ENCODE measurements at places on chromosomes 7 and 10.

DNA sequence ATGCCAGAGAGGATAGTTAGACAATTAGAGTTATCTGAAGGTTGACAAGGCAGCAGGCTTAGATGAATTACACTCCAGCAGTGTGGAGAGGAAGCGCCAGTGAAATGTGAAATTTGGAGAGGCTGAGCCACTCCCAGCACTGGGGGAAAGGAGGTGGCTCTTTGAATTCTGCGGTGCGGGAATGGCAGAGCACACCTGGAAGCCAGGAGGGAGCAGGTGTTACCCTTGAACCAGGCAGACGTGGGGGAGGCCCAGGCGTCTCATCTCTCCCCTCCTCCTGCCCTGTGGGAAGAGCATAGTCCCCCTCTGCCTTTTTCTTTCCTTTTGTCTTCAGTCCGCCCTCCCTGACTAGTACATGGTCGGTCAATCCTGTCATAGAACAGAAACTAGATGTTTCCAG is 203.1 kb downstream of the DPP6 start:
- no peak for DNase-seq

- DNase-seq, result no peak
Observed at GRCh38 chr10:129861776-129862531, 102.1 kb downstream of the EBF3 start.

DNA sequence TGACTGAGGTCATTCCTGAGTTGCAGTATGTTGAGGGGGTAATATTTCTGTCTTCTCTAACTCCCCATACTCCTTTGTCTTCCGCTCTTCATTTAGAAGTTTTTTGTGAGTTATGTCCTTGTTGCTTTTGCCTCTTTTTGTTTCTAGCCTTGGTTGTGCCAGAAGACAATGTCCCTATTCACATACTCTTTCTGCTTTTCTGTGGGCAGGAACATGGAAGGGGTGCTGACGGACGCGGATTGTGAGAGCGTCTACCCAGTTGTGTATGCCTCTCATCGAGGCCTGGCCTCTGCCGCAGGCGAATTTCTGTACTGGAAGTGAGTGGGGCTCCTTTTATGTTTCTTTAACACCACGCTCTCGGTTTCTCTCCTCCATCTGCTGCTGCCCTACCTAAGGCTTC is 20.5 kb downstream of the STAG3 start:
- DNase-seq, result no peak

GRCh38 chr10:78306358-78306757 is 272.7 kb downstream of the RPS24 start:
- no peak for DNase-seq

DNA sequence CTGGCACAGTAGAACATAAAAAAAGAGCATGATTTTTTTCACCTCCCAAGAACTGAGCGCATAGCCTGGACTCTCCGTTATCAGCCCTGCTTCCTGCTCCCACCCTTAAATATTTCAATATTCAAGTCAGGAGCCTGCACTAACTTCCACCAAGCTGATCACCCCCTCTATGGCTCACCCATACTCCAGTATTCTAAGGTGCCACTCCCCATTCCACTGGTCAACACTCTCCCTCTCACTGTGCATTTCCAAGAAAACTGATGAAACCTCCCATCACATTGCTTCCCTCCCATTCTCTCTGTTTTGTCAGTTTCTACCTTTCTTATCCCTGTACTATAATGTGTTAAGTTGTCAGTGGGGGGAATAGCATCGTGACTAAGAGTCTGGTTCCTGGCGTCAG is 95.0 kb upstream of the C7orf33 start:
- DNase-seq, result no peak

- no peak for DNase-seq
Observed at GRCh38 chr7:143934526-143935325, at the start of gene OR2F2. Gene OR2F2 (plus strand): TSS chr7:143935233. CDS start chr7:143935233, 0 bp downstream.

- DNase-seq, result no peak
Observed at GRCh38 chr10:131616040-131616439, 284.8 kb upstream of the PPP2R2D start.

DNA sequence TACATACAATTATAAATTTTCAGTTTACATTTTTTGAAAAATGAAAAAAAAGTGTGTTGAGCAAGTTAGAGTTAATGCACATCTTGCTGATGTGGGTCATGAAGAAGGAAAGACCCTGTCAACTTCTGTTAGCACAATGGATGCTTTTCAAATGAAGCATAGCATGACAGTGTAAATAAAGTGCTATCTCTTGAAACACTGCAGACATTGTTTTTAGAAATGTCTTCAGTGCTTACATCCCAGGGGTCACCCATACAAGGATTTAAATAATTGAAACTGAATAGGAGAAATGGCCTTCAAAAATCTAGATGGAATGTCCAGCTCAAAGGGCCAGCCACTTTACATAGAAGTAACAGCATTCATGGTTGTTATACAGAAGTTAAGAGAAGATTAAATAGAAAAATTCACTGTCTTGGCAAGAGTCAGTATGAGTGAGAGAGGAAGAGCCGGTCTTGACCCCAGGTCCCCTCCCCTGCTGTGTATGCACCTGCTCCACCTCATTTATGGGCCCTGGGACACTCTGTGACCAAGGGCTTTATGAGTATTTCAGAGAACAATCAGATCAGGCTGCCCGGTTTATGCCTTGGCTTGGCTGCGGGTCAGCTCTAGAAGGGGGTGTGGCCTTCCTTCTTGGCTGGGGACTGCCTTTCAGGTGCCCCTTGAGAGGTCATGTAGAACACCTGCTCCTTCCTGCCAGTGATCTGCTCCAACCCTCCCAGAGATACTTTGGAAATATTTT is 237.7 kb upstream of the TMEM72 start:
- DNase-seq, result no peak

GRCh38 chr7:37549076-37549931 is 100.6 kb upstream of the ELMO1 start:
- no peak for DNase-seq

GRCh38 chr10:89550509-89550908 is 15.1 kb upstream of the SLC16A12 start:
- no peak for DNase-seq

GRCh38 chr7:98879198-98879978 is 1.1 kb downstream of the TRRAP start:
- DNase-seq, result peak; percentile 86

DNA sequence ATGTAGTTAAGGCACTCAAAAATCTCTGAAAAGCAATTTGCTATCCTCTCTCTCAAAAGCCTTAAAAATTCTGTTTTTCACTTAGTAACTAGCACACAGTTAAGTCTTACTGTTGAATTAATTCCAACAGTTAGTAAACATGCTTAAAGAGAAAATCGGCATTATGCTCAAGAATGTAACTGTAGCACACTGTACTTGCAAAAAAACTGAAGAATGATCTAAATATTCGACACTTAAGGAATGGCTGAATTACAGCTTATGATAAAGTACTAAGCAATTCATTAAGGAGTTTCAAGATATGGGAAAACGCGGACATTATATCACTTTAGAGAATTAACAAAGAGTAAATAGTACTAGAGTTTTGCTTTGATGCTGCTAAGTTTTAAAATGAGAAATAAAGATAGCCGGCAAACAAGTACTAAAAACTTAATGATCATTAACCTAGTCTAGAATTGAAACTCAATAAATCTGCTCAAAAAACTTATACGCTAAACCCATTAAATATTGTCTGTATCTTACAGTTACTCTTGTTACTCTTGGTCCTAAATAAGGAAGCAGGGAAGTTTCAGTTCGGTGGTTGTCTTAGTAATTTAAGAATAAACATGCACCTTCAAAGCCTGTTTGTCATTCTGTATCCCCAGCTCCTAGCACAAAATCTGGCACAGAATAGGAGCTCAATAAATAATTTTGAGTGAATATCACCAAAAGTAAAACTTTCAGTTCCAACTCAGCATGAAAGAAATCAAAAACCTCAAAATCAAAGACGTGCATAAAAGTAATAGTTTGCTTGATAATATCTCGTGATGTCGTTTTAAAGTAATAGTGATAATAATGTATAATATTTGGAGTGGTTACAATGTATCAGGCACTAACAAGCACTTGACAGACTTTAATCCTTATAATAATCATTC is 1.2 kb downstream of the TRDMT1 start:
- DNase-seq, result no peak

GRCh38 chr7:132508724-132509353 is 67.4 kb downstream of the PLXNA4 start:
- DNase-seq, result no peak

DNA sequence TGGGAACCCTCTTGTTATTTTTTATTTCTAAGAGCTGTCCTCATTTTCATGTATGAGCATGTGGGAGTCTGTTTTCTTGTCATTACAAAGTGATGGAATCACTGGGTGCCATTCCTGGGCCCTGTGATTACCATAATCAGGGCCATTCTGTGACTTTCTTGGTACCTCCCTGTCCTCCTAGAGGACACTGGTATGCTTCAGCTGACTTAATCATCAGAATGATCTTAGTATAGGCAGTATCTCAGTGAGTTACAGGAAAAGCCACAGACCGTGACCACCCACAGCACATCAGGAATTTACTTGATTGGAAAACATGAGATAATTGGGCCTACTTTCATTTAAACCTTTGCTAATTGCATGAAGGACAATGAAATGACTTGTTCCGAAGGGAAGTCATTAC is 7.2 kb downstream of the NOM1 start:
- no peak for DNase-seq

DNA sequence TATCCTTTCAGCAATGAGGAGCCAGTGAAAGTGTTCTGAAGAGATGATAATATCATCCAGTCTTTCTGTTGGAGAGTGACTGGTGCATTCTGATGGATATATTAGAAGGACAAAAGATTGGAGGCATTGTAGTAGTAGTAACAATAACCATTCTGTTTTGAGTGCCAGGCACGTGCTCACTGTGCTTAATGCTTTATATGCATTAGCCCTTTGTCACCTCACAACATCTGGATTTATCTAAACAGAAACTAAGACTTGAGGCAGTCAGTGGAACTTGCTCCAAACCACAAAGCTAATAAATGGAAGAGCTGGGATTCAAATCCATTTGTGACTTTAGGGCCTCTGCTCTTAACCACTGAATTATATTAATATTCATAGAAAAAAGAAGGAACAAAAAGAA is 84.5 kb upstream of the OIT3 start:
- no peak for DNase-seq

- no peak for DNase-seq
Observed at GRCh38 chr7:131681961-131682360, 125.5 kb upstream of the PODXL start.

GRCh38 chr10:80410122-80410521 is 1.8 kb downstream of the PRXL2A start:
- no peak for DNase-seq

DNA sequence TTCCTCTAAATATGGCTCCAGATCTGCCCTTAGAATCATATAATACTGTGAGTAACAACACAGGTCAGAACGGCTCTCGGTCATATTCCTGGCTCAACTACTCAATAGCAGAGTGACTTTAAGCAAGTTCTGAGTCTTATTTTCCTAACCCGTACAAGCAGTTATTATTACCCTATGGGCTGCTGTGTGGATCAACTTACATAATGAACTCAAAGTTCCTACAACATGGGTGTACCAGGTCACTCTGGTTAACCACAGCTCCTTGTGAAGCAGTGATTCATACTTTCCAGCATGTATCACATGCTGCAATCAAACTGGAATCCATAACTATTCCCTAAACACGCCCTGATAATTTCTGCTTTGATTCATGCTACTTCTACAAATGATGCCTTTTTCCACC is 107.3 kb downstream of the LRRN3 start:
- no peak for DNase-seq

DNA sequence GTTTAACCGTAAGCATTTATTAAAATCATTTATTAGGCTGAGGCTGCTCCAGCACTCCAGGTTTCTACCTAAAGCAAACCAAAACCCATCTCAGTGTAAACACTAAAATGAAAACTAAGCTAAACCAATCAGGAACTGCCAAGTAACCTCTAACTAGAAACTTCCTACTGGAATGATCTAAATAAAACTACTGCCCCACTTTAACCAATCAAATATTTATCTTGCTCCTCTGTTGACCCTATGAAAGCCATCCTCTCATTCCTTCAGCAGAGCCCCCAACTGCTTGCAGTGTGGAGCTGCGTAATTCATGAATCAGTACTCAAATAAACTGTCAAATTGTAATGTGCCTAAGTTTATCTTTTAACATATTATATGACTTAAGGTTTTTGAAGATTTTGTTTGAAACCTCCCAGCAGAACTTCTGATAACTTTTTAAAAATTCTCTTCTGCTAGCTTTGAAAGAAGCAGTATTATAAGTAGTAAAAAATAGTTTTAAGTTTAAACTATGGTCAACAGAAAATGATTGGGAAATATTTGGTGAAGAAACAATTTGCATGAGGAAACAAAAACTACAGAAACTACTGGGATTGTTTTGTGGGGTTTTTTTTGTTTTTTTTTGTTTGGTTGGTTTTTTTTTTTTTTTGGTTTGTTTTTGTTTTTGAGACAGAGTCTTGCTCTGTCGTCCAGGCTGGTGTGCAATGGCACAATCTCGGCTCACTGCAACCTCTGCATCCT is 47.4 kb downstream of the GPR37 start:
- DNase-seq, result no peak

DNA sequence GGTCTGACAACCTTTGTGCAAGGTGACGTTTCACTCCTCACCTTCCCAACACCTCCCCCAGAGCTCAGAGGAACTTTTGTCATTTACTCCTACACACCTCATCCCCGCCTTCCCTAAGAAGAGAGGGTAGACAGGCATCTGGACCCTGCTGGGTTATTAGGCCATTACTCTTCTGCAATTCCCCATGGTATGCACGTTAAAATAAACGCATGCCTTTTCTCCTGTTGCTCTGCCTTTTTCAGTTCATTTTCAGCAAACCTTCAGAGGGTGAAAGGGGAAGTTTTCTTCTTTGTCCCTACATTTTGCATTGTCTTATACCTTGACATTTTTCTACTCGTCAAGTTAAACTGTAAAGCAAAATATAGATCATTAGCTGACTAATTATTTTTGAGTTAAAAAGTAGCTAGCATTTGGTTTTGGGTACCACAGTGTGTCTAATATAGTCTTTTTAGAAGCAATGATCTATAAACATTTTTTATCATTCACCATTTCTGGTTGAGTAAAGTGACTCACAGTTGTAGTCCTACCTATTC is 10.5 kb upstream of the EDRF1 start:
- no peak for DNase-seq

GRCh38 chr10:119493155-119493554 is 49.4 kb downstream of the RGS10 start:
- DNase-seq, result peak; percentile 71

- no peak for DNase-seq
Observed at GRCh38 chr7:151700586-151701165, 176.2 kb downstream of the PRKAG2 start.

DNA sequence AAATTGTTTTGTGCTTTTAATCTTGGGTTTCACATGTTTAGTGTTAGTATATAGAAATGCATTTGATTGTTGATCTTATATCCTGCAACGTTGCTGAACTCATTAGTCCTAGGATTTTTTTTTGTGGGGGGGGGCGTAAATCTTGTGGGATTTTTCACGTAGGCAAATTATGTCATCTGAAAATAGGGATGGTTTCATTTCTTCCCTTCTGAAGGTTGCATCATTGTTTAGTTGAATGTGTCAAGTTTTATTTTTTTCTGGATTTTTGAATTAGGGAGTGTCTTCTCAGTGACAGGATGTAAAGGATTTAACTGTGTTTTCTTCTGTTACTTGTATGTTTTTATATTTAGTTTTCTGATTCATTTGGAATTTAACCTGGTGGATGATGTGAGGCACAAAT is 26.7 kb downstream of the MKLN1 start:
- DNase-seq, result no peak

GRCh38 chr10:16384021-16384420 is 52.8 kb upstream of the PTER start:
- no peak for DNase-seq

- DNase-seq, result no peak
Observed at GRCh38 chr7:150733482-150734095, 3.6 kb upstream of the GIMAP5 start.

- DNase-seq, result no peak
Observed at GRCh38 chr7:123538189-123538714, 3.9 kb upstream of the IQUB start.

- peak; percentile 42 for DNase-seq
Observed at GRCh38 chr10:130218181-130218641, 82.0 kb downstream of the GLRX3 start.

Data from activated effector memory CD4-positive, alpha-beta T cell treated with anti-CD3 and anti-CD28 coated beads, Interleukin-2, amount 50 U/mL, for 16 hours (primary cell).